ENCODE measurements at places on chromosomes 6 and 20. TPM values are rescaled to one million over a fixed set of nuclear protein-coding genes. Genes with fewer than 3 reads are reported as not detected.

The TP53TG5 gene
- total RNA-seq = 1.6 TPM

GRCh38 chr20:37387519-37388269, 41.8 kb downstream of the SRC start:
- DNase-seq = no peak

The SLC52A3 gene
- 33.7 TPM for total RNA-seq

DNA sequence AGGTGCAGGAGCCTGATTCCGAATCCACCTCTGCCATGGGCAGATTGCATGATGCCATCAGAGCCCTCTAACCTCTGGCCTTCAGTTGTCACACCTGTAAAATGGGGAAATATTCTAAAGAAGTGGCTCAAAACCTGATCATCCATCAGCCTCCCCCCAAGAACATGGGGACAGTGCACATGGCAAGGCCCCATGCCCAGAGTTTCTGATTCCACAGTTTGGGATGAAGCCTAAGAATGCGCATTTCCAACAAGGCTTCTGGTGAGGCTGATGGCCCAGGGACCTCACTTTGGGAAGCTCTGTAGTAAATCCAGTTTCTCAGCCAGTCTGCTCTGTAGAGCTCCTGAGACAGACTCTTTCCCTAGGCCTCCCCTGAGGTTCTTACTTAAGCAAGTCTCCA, 119.9 kb upstream of the CD93 start:
- DNase-seq = no peak

GRCh38 chr20:54351371-54352136, 123.8 kb upstream of the DOK5 start:
- no peak for DNase-seq

- peak; percentile 69 for DNase-seq
Observed at GRCh38 chr6:56713254-56713672, 70.6 kb upstream of the DST start.

- no peak for DNase-seq
Observed at GRCh38 chr6:104486035-104486434, 373.7 kb downstream of the HACE1 start.

- no peak for DNase-seq
Observed at GRCh38 chr20:60224914-60225313, 266.7 kb downstream of the CDH26 start.

DNA sequence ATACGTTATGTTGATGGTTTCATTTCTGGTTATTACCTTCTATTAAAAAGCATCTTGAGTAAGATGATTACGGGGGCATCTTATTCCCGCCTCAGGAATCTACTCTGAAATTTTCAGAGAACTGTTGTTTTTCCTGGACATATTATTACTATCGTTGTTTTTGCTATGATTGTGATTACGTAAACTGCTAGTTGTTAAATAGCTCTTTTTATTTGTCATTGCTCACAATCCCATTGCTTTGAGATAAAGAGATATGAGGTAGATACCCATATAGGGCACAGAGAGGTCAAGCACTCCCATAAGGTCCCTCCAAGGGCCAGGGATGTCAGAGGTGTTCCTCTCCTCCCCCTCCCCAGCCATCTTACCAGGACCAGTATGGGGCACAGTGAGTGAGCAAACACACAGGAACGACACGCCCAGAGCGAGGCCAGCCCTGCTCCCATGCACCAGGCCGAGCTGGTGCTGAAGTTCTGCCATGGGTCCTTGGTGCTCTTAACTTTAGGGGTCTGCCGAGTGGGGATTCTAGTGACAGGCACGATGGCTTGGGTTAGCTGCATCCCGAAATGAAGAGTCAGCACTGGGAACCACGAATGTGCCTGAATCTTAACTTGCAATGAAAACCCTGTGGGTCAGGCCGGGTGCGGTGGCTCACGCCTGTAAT, 49.9 kb downstream of the PRDM1 start:
- DNase-seq = no peak

GRCh38 chr6:140817176-140817575, 1315.5 kb upstream of the GJE1 start:
- no peak for DNase-seq

The SPATA25 gene
- 7.1 TPM for total RNA-seq

- no peak for DNase-seq
Observed at GRCh38 chr20:56689852-56690485, 60.9 kb downstream of the TFAP2C start.

DNA sequence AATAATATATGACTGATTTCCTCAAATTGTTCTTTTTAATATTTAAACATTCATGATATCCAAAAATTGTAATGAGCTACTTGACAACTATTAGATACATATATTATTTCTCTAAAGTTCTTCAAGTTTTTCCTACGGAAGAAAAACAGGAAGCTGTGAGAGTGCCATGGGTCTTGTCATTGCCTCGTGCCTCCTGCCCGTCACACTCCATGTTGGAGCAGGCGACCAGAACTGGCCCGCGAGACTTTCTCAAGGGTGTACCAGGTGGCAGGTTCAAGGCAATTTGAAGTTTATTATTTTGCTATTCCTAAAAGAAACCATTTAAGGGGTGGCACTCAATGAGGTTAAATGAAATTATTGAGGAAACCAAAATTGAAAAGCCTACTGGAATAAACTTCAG, 337.2 kb downstream of the HACE1 start:
- no peak for DNase-seq
